Mesothelial cell of epicardium (in vitro differentiated cells): ENCODE measurements at places on chromosomes 7 and 10. TPM values are rescaled to one million over a fixed set of nuclear protein-coding genes. Genes with fewer than 3 reads are reported as not detected.

LEP gene
- not detected in 3 replicates for total RNA-seq

- DNase-seq, result no peak
- no peak overlapping the region for H3K4me3 ChIP-seq
- H3K27me3 ChIP-seq, result peaks cover 55% of the 10 kb centered on the region
- H3K27ac ChIP-seq, result no peak overlapping the region
These were observed 30.5 kb downstream of the PLXNA4 start for GRCh38 chr7:132545756-132546155.

PLXNA4 gene
- total RNA-seq, result 4.3 to 5.2 TPM (median 4.5 TPM) in 3 replicates

TMEM236 gene
- total RNA-seq, result 0.04 TPM in 1 of 3 replicates, not detected in the others

- no peaks in the 10 kb centered on the region for H3K27me3 ChIP-seq
- H3K36me3 ChIP-seq, result peaks cover 6% of the 10 kb centered on the region
- no peak for DNase-seq
- no peak overlapping the region for H3K4me3 ChIP-seq
These were observed 84.9 kb downstream of the CNOT4 start for GRCh38 chr7:135425036-135425435.

- H3K4me1 ChIP-seq, result peaks cover 2% of the 10 kb centered on the region
- H3K27ac ChIP-seq, result no peak overlapping the region
- no peak overlapping the region for H3K4me3 ChIP-seq
- no peaks in the 10 kb centered on the region for H3K27me3 ChIP-seq
These were observed 88.9 kb upstream of the WAC start for GRCh38 chr10:28444031-28444430.

DNA sequence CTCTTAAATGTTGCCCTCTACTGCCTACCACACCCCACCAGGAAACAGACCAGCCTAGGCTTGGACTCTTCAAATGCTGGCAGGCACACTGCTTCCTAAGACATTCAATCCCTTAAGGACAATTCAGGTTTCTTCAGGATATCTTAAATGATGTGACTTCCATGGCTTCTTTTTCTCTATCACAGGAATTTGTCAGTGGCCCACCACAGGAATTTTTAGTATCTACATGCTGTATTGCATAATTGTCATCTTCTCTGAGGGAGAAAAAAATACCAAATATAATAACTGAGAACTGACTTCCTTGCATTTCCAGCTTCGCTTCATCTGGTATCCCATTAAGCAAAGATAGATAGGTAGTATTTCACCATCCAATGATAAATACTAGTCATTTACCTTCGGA lies 129.3 kb downstream of the WNT2 start:
- H3K36me3 ChIP-seq, result peaks cover 25% of the 10 kb centered on the region
- peaks cover 51% of the 10 kb centered on the region for H3K4me1 ChIP-seq
- H3K4me3 ChIP-seq, result no peak overlapping the region
- no peaks in the 10 kb centered on the region for H3K27me3 ChIP-seq

- peaks cover 2% of the 10 kb centered on the region for H3K36me3 ChIP-seq
- H3K27ac ChIP-seq, result peak overlapping the region; percentile 3
- no peak for DNase-seq
- no peaks in the 10 kb centered on the region for H3K27me3 ChIP-seq
- no peak overlapping the region for H3K4me3 ChIP-seq
- H3K4me1 ChIP-seq, result peaks cover 12% of the 10 kb centered on the region
These were observed 71.2 kb downstream of the SUGCT start for GRCh38 chr7:40205992-40206391.

GRCh38 chr7:121384265-121384664 lies 11.8 kb downstream of the FAM3C start:
- H3K4me1 ChIP-seq, result peaks cover 63% of the 10 kb centered on the region
- no peaks in the 10 kb centered on the region for H3K27me3 ChIP-seq
- peaks cover 2% of the 10 kb centered on the region for H3K36me3 ChIP-seq
- no peak overlapping the region for H3K4me3 ChIP-seq
- no peak for DNase-seq
- H3K27ac ChIP-seq, result peak overlapping the region; percentile 54

- H3K4me3 ChIP-seq, result no peak overlapping the region
- H3K27ac ChIP-seq, result no peak overlapping the region
- DNase-seq, result no peak
- peaks cover 29% of the 10 kb centered on the region for H3K36me3 ChIP-seq
- no peaks in the 10 kb centered on the region for H3K27me3 ChIP-seq
These were observed 108.2 kb downstream of the HIP1 start for GRCh38 chr7:75630549-75630948.

DNA sequence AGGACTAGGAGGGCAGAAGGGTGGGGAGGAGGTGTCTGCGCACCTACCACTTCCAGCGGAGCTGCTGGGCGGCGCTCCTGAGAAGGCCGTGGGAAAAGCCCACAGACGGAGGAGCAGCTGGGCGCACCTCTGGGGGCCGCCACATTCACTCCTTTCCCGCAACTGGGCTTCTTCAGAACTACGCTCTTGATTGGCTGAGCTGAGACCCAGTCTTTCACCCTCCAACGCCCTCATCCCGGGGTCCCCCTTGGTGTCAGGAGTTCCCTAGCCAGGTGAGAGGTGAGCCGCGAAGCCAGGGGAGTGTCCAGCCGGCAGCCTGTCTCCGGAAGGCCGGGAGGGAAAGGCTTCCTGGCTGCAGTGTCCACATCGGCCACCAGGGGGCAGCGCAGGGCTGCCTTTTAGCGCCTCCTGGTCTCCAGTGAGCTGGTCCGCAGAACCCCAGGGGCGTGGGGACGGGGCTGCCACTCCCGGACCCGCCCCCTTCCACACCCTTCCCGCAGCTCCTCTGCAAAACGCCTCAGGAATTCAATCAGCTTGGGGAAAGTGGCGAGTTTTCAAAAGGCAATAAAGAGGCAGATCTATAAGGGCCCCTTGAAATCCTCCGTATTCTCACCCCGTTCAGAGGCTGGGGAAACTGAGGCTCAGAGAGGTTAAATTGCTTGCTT lies 98.8 kb downstream of the CHST15 start:
- peak overlapping the region; percentile 64 for H3K4me3 ChIP-seq
- peaks cover 1% of the 10 kb centered on the region for H3K36me3 ChIP-seq
- H3K4me1 ChIP-seq, result peaks cover 22% of the 10 kb centered on the region
- H3K27me3 ChIP-seq, result peaks cover 50% of the 10 kb centered on the region
- H3K27ac ChIP-seq, result peak overlapping the region; percentile 79

GRCh38 chr7:154709840-154710520 lies 292.9 kb downstream of the PAXIP1 start:
- no peaks in the 10 kb centered on the region for H3K36me3 ChIP-seq
- H3K27ac ChIP-seq, result no peak overlapping the region
- no peak for DNase-seq
- no peak overlapping the region for H3K4me3 ChIP-seq
- no peaks in the 10 kb centered on the region for H3K27me3 ChIP-seq

OR13A1 gene
- total RNA-seq, result 0.13 to 0.35 TPM (median 0.16 TPM) in 3 replicates

- H3K4me3 ChIP-seq, result no peak overlapping the region
- peaks cover 24% of the 10 kb centered on the region for H3K36me3 ChIP-seq
- DNase-seq, result no peak
- peak overlapping the region; percentile 84 for H3K27ac ChIP-seq
- peaks cover 32% of the 10 kb centered on the region for H3K4me1 ChIP-seq
- no peaks in the 10 kb centered on the region for H3K27me3 ChIP-seq
These were observed 5.7 kb upstream of the WDR86 start for GRCh38 chr7:151415375-151416105.

DPYSL4 gene
- total RNA-seq, result 13.1 to 18.6 TPM (median 14.4 TPM) in 3 replicates

DLX5 gene
- total RNA-seq, result 33.4 to 36.9 TPM (median 34.3 TPM) in 3 replicates

- H3K36me3 ChIP-seq, result no peaks in the 10 kb centered on the region
- no peaks in the 10 kb centered on the region for H3K27me3 ChIP-seq
- H3K4me3 ChIP-seq, result no peak overlapping the region
These were observed 107.0 kb downstream of the PTPN20 start for GRCh38 chr10:47018026-47018735.

DNA sequence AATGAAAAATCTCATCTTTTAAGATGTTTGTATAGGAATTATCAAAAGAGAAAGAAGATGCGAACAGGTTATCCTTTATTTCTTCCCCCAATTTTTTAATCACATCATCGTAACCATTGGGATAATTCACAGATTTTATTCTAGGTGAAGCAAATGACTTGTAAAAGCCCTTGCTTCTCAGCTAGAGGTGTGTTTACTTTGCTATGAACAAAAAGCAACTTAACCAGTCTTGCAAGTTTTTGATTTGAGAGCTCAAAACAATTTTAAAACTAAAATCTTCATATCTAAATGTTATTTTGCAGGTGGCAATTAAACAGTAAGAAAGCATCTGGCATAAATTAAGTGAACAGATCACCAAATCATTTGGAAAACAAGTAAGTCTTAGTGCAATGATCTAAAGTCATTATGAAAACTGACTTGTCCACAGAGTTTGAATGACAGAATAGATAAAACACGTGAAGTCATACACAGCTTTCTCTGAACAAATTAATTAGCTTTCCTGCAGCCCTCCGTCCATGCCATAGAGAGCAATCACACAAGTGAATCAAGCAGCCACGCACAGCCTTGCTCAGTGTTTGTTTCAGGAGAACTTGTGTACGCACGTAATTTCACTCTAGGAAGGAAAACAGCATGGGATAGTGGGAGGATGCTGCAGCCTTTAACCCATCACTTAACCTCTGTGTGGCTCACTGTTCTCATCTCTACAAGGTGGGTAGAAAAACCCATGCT lies 85.0 kb upstream of the ZNF800 start:
- H3K4me3 ChIP-seq, result no peak overlapping the region
- H3K36me3 ChIP-seq, result no peaks in the 10 kb centered on the region
- H3K27ac ChIP-seq, result no peak overlapping the region
- peaks cover 36% of the 10 kb centered on the region for H3K27me3 ChIP-seq
- H3K4me1 ChIP-seq, result no peaks in the 10 kb centered on the region

- H3K36me3 ChIP-seq, result no peaks in the 10 kb centered on the region
- H3K4me1 ChIP-seq, result no peaks in the 10 kb centered on the region
- DNase-seq, result no peak
- no peak overlapping the region for H3K4me3 ChIP-seq
These were observed 112.6 kb downstream of the ZPBP start for GRCh38 chr7:49980465-49980864.

C10orf105 gene
- total RNA-seq, result 0.11 to 0.25 TPM (median 0.18 TPM) in 3 replicates

- no peak overlapping the region for H3K4me3 ChIP-seq
- DNase-seq, result no peak
- no peak overlapping the region for H3K27ac ChIP-seq
- no peaks in the 10 kb centered on the region for H3K27me3 ChIP-seq
- H3K36me3 ChIP-seq, result peaks cover under 1% of the 10 kb centered on the region
These were observed 72.5 kb upstream of the AGR3 start for GRCh38 chr7:16954321-16954720.

GRCh38 chr10:42640610-42641229 lies 2.4 kb upstream of the ZNF33B start:
- no peak for DNase-seq
- peaks cover 3% of the 10 kb centered on the region for H3K36me3 ChIP-seq
- H3K27ac ChIP-seq, result no peak overlapping the region

DNA sequence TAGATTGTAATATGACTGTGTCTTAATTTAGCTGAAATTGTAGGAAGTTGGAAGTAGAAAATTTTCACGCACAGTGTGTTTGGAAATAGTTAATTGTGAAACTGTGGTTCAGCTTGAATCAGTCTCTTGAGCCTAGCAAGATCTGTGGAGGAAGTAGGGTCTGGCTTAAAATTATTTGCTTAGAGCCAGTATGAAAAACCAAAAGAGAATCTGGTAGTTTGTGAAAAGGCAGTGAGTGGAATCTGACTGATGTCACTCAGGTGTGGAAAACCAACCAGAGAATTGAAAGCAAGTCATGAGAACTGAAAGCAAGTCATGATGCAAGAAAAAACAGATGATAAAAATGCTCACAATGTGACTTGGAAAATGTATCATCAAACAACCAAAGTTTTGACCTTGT lies 11.5 kb downstream of the LIPJ start:
- no peak overlapping the region for H3K27ac ChIP-seq
- no peaks in the 10 kb centered on the region for H3K4me1 ChIP-seq
- no peak overlapping the region for H3K4me3 ChIP-seq
- DNase-seq, result no peak
- H3K27me3 ChIP-seq, result peaks cover 13% of the 10 kb centered on the region
- H3K36me3 ChIP-seq, result no peaks in the 10 kb centered on the region

- peak overlapping the region; percentile 68 for H3K27ac ChIP-seq
- peaks cover 41% of the 10 kb centered on the region for H3K4me1 ChIP-seq
- H3K36me3 ChIP-seq, result peaks cover 5% of the 10 kb centered on the region
- H3K27me3 ChIP-seq, result peaks cover 6% of the 10 kb centered on the region
- no peak overlapping the region for H3K4me3 ChIP-seq
These were observed 88.6 kb downstream of the MPP7 start for GRCh38 chr10:28214219-28214618.

GRCh38 chr10:47176206-47176902 lies 123.6 kb upstream of the GDF10 start:
- no peaks in the 10 kb centered on the region for H3K36me3 ChIP-seq
- H3K4me3 ChIP-seq, result no peak overlapping the region
- peaks cover 2% of the 10 kb centered on the region for H3K4me1 ChIP-seq
- no peaks in the 10 kb centered on the region for H3K27me3 ChIP-seq
- no peak for DNase-seq
- H3K27ac ChIP-seq, result no peak overlapping the region

GRCh38 chr10:101968286-101968939 lies 87.6 kb downstream of the ARMH3 start:
- peaks cover 11% of the 10 kb centered on the region for H3K4me1 ChIP-seq
- DNase-seq, result no peak
- no peaks in the 10 kb centered on the region for H3K27me3 ChIP-seq

DNA sequence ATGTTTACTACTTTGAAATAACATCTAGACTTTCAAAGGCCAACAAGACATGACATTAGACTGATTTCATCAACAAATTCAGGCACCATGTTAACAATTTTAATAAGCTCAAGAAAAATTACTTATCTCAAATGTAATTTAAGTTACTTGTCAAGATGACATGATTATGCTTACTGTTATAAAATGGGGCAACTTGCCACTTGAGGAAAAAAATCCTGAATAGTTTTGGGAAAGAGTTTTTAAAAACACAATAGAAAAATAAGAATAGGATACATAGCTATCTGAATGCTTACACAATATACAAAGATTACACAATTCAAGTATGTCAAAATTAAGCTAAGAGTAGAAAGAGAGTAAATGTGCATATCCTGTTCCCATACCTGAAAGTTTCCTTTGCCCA lies 85.4 kb downstream of the RNF32 start:
- H3K36me3 ChIP-seq, result peaks cover 7% of the 10 kb centered on the region
- no peaks in the 10 kb centered on the region for H3K27me3 ChIP-seq
- no peaks in the 10 kb centered on the region for H3K4me1 ChIP-seq
- no peak overlapping the region for H3K27ac ChIP-seq
- no peak overlapping the region for H3K4me3 ChIP-seq
- no peak for DNase-seq
